ENCODE measurements at places on chromosomes 1 and 21.

GRCh38 chr1:152374451-152374850, 14.6 kb upstream of the FLG2 start:
- no peak for DNase-seq

GRCh38 chr1:236882678-236883077, 87.6 kb downstream of the MTR start:
- no peak for DNase-seq

- no peak for DNase-seq
These were observed 80.1 kb downstream of the STUM start for GRCh38 chr1:226628612-226629155.

DNA sequence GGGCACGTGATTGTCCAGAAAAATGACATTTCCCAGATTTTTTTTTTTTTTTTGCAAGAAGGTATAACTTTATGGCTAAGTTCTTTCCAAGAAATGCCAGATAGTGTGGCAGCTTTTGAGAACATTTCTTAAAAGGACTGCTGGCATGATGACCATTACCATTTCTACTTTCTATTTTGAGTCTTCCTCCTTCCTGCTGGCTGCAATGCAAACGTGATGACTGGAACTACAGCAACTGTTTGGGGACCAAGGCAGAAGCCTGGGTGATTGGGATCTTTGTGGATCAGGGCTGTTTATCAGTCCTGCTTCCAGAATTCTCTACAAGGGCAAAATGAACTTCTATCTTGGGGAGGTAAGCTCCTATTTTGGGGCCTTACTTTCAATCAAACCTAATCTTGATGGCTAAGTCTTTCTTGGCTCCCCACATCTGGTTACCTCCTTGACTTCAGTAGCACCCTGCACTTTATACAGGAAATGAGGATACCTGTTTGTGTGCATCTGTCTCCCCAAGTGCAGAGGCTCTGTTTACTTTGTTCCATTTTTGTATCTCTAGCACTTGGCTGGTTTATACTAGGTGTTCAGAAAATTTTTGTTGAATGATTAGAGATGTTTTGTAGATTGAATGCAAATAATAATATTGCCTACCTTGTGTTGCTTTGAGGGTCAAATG, 3.7 kb upstream of the DDX20 start:
- DNase-seq = no peak

DNA sequence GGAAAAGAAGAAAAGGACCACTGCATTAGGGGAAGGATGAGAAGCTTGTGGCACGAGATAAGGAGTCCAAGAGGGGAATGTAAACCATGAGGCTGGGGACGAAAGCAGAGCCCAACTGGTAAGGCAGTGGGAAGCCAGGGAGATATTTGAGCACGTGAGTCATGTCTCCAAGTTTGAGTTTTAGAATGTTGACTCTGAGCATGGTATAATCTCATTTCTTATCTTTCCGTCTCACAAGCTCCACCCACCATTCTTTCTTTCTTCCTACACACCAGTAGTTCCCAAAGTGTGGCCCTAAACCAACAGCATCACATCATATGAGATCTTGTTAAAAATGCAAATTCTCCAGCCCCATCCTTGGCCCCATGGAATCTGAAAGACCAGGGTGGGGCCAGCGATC, 145.3 kb downstream of the PLPP3 start:
- no peak for DNase-seq

GRCh38 chr1:3453891-3454810, at the start of gene ARHGEF16:
ARHGEF16 (plus strand) TSS chr1:3454665; CDS start chr1:3463085, 8,420 bp downstream.
- DNase-seq = peak; percentile 37

GRCh38 chr1:178374016-178374415, 122.7 kb downstream of the CLEC20A start:
- DNase-seq = no peak

GRCh38 chr1:91201176-91201575, 179.3 kb upstream of the ZNF644 start:
- no peak for DNase-seq

DNA sequence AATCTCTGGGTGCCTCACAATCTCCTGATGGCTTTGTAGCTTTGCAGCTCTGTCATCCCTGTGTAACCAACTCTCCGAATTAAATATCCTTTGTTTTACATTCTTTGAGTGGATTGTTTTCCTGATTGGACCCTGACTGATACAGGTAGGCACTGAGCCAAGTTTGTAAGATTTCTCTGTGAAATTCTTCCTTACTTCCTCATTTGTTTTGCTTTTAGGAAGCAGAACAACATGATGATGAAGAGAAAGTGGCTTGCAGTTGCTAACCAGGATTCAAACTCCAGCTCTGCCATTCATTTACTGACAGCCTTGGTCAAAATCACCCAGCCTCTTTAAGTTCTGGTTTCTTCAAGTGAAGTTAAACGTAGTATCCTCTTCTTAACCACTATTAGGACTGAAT, 452.3 kb downstream of the OMA1 start:
- no peak for DNase-seq

DNA sequence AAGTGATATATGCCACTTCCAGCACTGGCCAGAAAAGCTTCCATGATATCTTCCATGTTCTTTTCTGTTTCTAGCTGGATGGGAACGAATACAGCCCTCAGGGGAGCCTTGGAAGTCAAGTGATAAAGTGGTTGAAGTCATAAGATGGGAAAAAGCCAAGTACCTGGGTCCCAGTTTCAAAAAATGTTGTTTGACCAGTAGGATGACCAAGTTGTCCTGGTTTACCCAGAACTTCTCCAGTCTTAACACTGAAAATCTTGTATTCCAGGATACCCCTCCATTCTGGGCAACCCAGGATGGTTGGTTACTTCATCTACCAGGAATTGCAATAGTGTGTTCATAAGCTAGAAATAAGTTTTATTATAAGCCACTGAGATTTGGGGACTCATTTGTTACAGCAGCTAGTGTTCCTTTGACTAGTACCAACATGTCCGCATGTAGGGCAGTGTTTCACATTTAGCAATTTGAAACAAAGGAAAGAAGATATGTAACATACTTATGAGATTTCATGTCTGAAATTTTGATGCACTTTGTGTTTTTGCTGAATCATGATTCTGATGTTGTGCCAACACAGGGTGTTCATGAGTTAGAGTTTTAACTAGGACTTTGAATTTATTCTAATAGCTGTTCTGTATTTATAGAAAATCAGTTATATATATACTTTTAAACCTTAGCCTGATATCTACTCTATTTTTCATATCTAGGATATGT, 139.9 kb downstream of the TPR start:
- DNase-seq = no peak

GRCh38 chr1:184329962-184330868, 56.6 kb upstream of the C1orf21 start:
- DNase-seq = no peak

- peak; percentile 86 for DNase-seq
These were observed at the start of gene RIMS3 for GRCh38 chr1:40665335-40666171. RIMS3 (minus strand) TSS chr1:40665682; CDS start chr1:40641925, 23,757 bp downstream.

GRCh38 chr1:30242722-30243457, 480.5 kb downstream of the MATN1 start:
- no peak for DNase-seq

GRCh38 chr1:22662318-22662717, 9.3 kb downstream of the C1QB start:
- no peak for DNase-seq

GRCh38 chr1:160261556-160261892, 825 bp downstream of the DCAF8 start:
- DNase-seq = peak; percentile 78

DNA sequence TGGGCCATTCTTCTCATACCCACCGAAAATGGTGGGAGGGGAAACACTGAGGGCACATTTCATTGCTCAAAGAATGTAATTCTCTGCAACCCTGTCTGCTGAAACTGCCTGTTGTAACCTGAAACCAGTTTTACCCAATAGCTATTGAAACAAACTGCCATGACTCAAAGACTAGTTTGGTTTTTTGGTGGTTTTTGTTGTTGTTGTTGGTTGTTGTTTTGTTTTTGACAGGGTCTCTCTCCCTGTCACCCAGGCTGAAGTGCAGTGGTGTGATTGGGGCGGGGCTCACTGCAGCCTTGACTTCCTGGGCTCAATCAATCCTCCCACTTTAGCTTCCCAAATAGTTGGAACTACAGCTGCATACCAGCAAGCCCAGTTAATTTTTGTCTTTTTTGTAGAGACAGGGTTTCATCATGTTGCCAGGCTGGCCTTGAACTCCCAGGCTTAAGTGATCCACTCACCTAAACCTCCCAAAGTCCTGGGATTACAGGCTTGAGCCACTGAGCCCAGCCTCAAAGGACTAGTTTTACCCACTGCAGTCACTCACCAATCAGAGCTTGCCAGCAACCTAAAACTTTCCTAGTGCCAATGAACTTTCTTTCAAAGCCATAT, 2.1 kb upstream of the IPP start:
- no peak for DNase-seq

DNA sequence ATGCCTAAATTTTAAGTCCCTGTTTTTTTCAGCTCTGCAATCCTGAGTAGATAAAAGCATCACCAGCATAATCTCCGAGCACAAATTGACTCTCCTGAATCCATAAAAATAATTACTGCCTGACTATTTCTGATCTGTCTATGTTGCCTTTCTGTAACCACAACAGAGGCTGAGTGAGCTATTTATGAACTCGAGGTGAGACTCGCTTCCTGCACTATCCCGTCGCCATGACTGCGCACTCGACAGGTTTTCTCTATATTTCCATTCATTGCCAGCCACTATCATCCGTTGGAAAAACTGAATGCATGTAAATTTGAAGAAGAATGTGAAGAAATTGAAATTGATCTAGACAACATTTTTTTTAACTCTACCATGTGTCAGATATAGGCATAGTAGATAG, 897.2 kb downstream of the ADGRL2 start:
- DNase-seq = no peak

- DNase-seq = no peak
These were observed 560.5 kb upstream of the NR5A2 start for GRCh38 chr1:199466961-199467360.

DNA sequence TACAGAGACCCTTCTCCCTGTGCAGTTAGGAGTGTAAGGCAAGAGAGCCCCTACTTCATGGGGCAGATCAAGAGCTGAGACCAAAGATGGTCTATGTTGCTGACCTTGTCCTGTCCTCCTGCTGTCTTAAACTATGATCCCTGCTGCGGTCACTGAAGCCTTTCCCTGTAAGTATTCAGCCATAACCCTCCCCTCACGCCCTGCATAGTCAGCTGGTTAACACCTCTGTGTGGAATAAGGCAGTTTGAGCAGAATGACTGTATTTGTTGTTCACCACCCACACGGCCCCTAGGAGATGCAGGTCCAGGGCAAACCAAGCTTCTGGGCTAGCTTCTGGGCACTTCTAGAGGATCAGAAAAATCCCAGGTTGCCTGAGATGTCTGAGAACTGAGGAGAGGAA, 356 bp downstream of the TSPAN1 start:
- no peak for DNase-seq

DNA sequence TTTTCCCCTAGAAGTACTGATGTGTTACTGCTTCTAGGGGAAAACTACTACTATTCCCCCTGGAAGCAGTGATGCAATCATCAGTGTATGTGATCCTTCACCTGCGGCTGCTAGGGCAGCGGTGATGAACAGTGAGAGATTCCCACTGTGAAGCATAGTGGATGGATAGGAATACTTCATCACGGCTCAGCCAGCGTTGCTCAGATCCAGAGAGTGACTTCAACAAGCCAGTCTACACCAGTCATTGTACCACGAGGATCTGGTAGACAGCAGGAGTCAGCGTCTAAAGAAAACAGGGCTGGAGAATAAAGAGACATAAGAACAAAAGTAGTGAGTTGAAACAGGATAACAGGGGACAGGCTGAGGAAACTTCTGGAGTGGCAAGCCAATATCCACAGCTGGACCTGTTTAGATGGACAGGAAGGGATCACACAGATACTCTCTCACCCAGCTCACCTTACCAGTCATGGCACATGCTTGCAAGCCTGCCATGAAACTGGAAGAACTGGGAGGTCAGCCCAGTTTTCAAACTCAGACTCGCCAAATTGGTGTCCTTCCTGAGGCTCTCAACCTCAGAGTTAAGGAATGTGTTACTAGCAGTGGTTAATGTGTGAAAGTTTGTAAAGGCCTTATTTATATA, 42.4 kb upstream of the LRRC52 start:
- no peak for DNase-seq

- no peak for DNase-seq
These were observed 73.0 kb upstream of the ABCD3 start for GRCh38 chr1:94345148-94345721.

DNA sequence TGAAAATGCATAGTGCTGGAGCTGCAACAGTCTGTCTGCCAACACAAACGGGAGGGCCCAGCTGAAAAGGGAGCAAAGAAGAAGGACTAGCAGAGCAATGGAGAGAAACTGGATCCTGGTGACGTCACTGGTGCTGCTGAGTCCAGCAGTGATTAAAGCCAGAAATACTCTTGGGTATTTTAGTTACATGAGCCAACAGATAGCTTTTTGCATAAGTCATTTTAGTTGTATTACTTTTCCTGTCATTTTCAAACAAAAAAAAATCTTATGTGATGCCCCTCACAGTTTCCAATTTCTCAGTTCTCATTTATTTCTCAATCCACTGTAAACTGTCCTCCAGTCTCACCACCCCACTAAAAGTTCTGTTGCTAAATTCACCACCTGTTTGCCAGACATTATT, 38.7 kb upstream of the NEK7 start:
- no peak for DNase-seq

GRCh38 chr1:119404736-119405135, 10.2 kb upstream of the HSD3B2 start:
- no peak for DNase-seq

DNA sequence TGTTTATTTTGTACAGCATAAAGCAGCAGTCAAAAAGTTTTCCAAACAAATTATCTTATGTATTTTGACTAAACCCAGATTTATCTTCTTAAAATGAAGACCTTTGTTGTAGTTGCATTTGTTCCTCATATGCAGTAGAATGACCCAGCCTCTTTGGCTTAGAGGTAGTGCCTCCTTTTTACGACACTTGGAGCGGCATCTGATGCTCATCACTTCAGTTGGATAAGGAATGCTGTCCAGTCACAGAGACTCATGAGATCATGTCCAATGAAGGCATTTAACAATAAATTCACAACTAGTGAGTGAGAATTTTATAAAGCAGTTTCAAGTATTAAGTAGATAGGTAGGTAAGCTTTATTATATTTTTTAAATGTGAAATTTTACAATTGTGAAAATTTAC, 35.2 kb downstream of the PTPRC start:
- DNase-seq = no peak

DNA sequence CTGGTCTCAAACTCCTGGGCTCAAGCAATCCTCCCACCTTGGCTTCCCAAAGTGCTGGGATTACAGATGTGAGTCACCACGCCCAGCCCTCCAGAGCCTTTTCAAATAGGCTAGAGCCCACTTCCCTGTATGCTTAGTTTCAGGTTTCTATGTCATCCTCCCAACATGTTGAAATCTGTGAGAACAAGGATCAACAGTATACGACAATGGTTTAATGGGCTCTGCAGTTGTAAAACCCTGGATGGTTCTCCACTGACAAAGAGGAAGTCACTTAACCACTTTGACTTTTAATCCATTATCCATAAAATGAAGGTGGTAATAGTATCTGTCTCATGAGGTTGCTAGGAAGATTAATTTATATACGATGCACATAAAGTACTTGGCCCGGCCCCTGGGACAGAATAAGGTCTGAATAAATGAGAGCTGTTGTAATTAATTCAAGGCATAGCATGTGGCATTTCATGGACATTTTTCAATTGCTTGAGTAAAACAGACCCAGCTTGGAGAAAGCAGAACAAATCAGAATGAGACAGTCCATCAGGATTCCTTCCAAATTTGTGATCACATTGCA, 113.9 kb upstream of the ZNF648 start:
- no peak for DNase-seq
